Activated T-cell treated with anti-CD3 and anti-CD28 coated beads for 24 hours (primary cell): ENCODE measurements at places on chromosomes 11 and 22.

- DNase-seq: no peak
Measured at GRCh38 chr22:42271906-42272305, 1.5 kb upstream of the TCF20 start.

DNA sequence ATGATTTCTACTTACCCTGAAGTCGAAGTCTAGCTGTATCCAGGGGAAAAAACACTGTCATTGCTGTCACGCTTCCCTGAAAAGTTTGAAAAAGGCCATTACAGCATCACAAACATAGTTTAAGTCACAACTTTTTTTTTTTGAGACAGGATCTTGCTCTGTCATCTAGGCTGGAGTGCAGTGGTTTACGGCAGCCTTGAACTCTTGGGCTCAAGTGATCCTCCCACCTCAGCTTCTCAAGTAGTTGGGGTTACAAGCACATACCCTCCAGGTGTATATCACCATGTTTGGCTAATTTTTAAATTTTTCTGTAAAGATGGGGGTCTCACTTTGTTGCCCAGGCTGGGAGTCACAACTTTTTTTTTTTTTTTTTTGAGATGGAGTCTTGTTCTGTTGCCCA lies 20.1 kb downstream of the SLC25A17 start:
- no peak for DNase-seq

DNA sequence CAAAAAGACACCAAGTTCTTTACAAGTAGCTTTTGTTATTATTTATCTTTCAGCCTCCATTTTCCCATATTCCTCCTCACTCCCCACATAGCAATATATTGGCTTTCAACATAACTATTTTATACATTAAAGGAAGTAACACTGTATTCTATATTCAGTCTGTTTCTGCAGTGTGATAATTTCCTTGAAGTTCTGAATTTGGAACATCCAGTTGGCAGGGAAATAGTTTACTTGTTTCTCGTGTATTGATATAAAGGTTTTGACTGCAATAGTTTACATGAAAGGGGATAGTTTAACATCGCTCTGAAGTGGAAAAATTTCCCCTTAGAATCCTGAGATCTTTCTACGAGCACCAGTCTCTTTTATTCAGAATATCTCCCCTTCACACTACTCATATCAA lies 341.5 kb upstream of the ANO3 start:
- no peak for DNase-seq

GRCh38 chr11:90468923-90469322 lies 246.1 kb upstream of the CHORDC1 start:
- DNase-seq: no peak

- DNase-seq: no peak
Measured at GRCh38 chr22:30340911-30341685, 14.4 kb upstream of the TBC1D10A start.

GRCh38 chr11:12159351-12160099 lies 49.1 kb downstream of the MICAL2 start:
- DNase-seq: no peak

DNA sequence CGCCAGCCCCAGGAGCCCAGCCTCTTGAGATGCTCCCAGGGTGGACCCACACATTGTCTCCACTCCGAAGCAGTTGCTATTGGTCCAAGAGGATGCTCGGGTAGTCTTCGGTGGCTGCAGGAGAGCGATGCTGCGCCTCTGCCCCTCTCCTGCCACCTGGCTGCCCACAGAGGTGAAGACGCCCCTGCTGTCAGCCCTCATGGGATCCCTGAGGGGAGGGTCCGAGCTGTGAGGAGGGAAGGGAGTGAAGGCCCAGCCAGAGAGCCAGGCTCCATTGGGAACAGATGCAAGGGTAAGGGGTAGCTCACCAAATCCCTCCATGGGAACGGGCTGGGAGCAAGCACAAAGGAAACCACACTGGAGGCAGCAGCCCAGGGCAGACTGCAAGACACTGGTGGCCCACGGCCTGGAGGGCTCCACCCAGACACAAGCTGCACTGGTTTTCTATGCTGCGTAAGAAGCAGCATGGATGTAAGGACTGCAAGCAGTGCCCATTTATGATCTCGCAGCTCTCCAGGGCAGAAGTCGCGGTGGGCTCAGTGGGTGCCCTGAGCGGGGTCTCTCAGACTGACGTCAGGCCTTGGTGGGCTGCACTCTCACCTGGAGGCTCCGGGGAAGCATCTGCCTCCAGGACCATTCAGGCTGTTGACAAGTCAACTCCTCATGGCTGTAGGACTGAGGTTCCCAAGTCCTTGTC lies 15.7 kb downstream of the TSPAN32 start:
- no peak for DNase-seq
